ENCODE measurements at places on chromosomes 3 and 15. TPM values are rescaled to one million over a fixed set of nuclear protein-coding genes. Genes with fewer than 3 reads are reported as not detected.

Gene MNS1
- total RNA-seq, result 9.0 TPM

Gene SNX22
- 1.3 TPM for total RNA-seq

Gene ADCY5
- total RNA-seq, result 9.1 TPM

Gene ALDH1A3
- 13.0 TPM for total RNA-seq

Gene CLDN16
- total RNA-seq, result 0.10 TPM

GRCh38 chr3:130010556-130010955, 36.0 kb downstream of the TRH start:
- no peak for DNase-seq

- no peak for DNase-seq
These were observed 116.9 kb upstream of the NMNAT3 start for GRCh38 chr3:139794469-139795265.

GRCh38 chr3:89628856-89629670, 521.6 kb downstream of the EPHA3 start:
- DNase-seq, result no peak

DNA sequence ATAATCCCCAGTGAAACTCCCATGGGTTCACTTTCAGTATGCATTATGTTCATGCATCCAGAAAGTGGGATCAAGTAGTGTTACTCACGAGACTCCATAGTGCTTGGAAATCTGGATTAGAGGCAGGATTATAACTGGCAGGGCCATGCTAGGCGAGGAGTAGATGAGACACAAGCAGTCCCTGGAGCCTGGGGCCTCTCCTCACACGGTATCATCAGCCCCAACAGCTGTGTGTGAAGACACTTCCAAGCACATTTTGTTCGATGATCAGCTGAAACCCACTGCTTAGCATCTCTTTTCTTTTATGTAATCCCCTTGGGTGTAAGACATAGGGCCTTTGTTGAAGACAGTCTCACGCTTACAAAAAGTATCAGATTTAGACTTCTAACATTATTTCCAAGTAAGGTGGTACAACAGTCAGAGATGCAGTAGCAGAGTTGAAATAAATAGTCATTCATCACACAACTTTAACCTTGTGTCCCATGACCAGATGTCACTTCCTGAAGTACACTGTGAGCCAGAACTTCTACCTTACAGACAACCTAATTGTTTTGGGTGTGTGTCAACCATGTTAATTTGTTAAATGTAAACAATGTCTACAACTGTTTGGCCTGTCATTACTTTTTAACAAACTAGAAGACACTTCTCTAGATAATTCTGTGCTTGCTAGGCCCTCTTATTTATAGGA, 116.9 kb downstream of the GADL1 start:
- DNase-seq, result no peak

DNA sequence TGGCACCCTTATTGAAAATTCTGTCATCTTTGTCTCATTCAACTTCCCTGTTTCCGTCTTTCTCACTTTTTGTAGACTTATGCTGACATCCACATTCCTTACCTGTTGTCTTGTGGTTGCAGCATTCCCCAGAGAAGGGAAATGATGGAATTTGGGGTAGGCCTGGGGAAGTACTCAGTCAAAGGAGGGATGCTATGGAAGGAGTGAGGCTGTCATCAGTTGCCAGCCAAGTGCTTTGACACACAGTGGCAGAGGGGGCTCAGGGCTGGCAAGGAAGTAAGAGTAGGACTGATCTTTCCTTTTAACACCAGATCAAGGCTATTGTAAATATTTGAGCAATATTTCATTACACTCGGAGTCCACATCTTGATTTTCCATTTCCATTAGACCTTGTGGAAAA, 64.4 kb downstream of the RPLP1 start:
- DNase-seq, result no peak

DNA sequence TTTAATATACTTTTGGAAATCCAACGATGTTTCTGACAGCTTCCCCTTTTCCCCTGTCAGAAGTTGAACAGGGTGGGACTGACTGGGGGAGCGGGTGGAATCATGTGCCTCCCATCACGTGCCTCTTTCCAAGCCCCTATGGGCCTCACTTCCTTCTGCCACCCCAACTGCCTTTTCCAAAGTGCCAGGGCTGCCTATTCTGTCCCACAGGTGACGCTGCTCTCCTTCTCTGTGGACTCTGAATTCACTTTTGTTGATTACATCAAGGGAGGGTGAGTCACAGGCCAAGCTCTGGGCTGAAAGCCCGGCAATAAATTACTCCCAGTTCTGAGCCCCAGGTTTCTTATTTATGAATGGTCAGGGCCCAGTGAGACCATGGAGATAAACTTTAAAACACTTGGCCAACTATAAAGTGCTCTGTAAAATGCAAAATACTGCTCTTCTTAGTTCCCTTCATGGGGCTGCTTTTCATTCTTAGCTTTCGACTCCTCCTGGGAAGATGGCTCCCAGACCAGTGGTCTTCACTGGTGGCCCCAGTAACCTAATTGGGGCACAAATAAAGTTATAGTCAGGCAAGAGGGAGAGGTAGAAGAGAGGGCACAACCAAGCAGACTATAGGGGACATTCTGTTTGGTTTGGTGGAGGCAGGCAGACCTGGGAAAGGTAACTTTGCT, 12.3 kb downstream of the CPNE9 start:
- no peak for DNase-seq

DNA sequence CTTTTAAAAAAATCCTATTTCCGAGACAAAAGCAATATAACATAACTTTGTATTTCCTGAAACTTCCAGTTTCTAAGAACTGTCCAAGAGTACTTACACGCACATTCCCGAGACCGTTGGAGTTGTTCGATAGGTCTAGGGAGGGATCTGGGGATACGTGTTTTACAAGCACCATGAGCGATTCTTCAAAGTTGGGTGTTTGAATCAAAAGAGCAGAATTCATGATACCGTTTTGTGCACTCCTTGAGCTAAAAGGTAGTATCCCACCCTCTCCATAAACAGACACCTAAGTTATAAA, 700 bp upstream of the EDEM1 start:
- DNase-seq, result no peak

DNA sequence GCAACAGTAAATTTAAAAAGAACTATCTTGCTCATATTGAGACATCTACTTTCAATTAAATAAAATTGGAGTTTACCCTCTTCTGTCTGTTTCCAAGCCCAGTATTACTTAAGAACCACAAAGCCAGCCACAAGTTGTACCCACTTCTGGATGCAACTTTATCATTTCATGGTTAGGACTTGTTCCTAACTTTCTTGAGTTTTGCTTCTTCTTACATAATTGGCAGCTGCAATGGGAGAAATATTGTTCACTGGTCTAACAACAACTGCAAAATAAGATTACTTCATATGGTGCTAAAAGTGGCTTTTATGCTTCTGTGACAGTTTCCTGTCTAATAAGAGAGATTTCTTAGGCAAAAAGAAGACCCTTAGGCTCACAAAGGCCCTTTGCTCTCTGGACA, 240.6 kb downstream of the OTOL1 start:
- no peak for DNase-seq
